ENCODE measurements at places on chromosomes 11 and 22.

- DNase-seq, result no peak
These were observed 8.2 kb downstream of the ARRB1 start for GRCh38 chr11:75342966-75343870.

GRCh38 chr11:1736447-1736992 lies 13.9 kb downstream of the IFITM10 start:
- DNase-seq, result no peak

DNA sequence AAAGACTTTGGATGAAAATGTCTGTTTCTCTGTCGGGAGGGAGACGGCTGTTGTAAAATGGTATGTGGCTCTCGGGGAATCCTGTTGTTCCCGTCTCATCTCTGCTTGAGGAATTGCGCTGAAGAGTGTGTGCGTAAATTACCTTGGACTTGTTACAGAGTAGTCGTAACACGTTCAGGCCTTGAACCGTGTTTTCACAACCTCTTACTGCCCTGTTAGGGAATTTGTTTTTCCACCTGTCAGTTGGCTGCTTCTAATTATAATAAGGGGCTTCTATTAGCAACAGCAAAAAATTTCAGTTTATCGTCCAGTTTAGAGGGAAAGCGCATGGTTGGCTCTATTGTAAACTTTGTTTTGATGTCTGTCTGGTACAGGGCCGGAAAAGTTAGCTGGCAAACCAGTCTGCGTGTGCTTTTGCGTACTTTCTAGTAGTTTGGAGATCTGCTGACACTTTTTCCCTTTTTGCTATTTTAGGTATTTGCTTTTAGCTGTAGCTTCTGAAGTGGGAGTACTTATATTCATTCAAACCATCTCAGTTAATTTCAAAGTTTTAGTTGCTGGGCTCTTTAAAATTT lies 1.5 kb downstream of the HIPK3 start:
- no peak for DNase-seq

DNA sequence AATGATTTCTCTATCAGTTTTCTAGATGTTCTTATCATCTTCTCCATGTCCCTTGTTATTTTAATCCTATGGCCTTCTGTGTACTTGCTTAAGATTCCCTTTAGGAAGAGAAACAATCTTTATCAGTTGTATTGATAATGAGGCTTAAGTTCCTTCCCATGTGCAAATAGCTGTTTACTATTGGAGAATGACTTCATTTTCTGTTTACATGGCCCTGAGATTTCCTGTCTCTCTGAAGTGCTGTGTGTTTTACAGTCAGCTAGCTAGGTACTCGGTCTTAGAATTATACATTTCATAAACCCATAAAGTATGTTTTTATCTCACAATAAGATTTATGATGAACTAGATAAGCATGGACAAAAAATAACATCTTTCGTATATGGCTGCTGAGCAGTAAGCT lies 67.5 kb upstream of the CCDC179 start:
- no peak for DNase-seq

GRCh38 chr11:118373871-118374270 lies 14.5 kb downstream of the UBE4A start:
- no peak for DNase-seq

DNA sequence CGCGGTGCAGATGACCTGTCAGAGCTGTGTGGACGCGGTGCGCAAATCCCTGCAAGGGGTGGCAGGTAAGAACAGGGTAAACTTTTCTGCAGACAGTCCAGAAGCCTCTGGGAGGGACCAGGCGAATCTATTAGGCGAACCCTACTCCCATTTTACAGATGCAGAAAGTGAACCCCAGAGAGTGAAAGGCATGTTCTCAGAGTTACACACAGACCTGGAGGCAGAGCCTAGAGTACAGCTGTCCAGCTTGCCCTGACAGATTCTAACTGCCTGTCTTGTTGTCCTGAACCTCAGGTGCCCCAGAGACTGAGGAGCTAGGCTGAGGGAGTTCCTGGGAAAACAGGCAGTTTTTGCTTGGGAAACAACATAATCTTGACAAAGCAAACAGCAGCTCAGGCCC lies 665 bp downstream of the CCS start:
- DNase-seq, result no peak

- no peak for DNase-seq
These were observed 55.5 kb upstream of the USP47 start for GRCh38 chr11:11786234-11786633.

All from hypothalamus (tissue), 51 donors.